ENCODE measurements at places on chromosomes 1 and 21. TPM values are rescaled to one million over a fixed set of nuclear protein-coding genes. Genes with fewer than 3 reads are reported as not detected.

Gene RNF186
- total RNA-seq: not detected

GRCh38 chr1:228161866-228162265 is 3.7 kb upstream of the IBA57 start:
- DNase-seq: no peak

Gene SERTAD4
- total RNA-seq: not detected

DNA sequence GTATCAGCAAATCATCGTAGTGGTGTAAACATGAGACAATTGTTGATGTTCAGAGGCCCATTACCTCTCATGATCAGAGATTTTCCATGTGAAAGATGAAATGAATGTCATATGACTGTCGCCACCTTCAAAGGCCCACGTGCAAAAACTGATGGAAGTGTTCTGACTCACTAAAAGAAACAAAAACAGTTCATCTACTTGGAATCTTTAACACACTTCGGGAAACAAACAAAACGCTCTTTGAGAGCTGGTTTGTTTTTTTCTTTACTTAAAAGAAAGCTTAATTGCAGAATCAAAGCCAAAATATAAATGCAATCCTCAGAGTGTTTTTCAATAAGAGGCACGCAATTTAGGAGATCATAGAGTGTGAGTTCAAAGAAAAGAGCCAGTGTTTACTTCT is 100.8 kb downstream of the PLPPR4 start:
- DNase-seq: no peak

DNA sequence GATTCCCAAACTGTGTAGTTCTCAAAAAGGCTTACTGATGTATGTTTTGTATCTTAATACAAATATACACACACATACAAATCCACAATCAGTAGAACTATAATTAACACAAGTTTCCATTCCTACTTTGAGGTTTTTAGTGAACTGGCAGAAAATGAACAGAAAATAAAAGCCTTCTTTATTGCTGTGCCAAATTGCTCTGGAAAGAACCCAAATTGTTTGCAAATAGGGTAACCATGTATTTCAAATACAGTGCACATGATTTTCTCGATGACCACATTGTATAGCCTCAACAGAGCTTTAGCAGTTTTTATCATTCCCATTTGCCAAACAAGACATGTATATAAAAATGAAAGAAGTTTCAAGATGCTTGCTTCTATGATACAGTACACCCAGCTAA is 173.3 kb downstream of the COL24A1 start:
- no peak for DNase-seq

Gene GIPC2
- total RNA-seq: 0.38 TPM

DNA sequence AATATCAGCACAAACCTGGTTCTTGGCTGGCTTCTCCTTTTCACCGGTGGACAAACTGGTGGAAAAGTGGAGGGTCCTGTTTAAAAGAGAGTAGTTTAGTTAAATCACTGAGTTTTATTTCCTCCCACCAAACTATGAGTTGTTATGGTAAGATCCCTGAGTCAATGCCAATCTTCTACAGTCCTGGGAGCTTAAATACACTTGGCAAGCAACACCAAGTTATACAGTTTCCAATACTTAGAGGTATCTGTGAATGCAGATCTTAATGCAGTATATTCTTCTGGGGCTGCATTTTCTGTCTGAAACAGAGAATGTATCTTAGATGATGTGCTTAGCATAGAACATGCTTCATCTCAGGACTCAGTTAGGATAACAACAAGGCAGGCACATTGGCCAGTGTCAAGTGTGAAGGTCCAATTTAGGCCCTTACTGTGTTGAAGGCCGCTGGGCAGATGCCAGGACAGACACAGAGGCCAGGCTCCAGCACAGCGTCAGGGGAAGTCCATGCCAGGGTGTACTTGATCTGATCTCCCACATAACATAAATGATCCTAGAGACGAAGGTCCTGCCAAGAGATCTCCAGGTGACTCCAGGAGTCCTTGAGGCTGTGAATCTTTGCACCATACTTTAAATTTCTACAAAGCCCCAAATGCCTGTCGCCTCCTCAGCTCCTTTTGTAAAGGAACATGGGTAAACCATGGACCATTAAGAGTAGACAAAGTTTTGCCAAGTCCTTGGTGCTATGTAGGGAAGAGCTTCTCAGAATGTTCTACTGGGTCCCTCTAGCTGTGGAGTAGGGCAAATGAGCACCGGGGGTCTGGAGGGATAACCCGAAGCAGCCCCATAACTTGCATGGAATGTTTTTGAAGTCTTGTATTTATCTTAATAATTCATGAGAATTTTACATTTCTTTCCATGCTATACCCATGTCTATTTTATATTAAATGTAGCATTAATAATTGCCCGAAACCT is 76.8 kb downstream of the KCNJ15 start:
- no peak for DNase-seq

DNA sequence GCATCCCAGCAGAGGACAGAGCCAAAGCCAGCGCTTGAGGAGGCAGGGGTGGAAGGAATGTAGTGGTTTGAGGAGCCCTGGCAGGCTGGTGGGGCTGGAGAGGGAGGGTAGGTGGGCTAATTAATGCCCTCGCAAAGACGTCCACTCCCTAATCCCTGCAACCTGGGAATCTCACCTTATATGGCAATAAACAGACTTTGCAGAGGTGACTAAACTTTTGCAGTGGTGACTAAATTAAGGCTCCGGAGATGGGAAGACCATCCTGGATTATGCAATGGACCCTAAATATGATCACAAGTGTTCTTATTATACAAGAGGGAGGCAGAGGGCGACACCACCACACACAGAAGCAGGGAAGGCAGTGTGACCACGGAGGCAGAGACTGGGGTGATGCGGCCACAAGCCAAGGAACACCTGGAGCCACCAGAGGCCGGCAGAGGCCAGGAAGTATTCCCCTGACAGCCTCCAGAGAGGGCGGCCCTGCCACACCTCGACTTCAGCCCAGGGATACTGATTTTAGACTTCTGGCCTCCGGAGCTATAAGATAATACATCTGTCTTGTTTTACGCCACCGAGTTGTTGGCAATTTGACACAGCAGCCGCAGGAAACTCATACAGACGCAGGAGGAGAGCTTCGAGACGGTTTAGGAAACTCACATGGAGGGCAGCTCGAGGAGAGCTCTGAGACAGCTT is 23.1 kb upstream of the NPPB start:
- DNase-seq: no peak

DNA sequence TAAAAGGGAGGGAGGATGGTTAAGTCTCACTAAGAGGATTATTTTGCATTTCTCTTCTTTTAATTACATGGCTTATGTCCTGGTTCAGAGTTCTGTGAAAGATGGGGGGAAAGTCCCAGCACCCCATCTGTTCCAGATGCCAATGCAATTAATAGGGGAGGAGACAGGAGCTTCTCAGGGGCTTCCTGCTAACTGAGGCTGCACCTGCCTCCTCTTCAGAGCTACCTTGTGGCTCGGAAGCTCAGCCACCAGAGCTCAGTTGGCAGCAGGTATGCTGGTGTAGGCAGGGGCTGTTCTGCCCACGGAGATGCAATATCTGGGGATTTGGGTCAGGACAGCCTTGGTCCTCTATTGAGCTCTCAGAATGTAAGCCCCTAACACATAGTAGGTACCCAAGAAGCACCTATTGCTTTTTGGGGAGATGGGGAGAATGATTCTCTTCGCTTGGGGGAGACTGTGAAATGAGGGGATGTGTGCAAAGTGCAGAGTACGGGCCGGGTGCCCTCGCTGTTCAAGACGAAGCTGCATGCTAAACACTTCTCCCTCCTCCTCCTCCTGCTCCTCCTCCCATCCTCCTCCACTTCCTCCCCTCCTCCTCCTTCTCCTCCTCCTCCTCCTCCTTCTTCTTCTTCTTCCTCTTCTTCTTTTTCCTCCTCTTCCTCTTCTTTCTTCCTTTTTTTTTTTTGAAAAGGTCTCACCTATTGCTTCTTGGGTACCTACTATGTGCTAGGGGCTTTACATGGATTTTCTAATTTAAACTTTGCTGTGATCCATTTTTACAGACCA is 279.0 kb downstream of the PTPRU start:
- DNase-seq: peak; percentile 11

DNA sequence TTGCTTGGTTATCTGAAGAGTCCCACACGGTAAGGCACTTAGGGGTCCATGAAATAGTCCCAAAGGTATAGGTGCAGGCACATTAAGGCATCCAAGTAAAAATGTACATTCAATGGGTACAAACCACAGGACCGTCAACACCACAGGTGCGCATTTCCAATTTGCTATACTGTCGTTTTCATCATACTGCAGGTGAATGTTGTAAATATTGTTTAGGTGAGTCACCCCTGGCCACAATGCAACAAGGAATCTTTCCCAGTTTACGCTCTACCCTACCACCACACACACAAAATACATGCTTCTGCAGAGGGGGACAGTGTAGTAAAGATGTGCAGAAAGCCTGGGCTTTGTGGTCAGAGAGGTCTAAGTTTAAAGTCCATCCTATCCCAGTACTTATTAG is 13.7 kb downstream of the CADM3 start:
- no peak for DNase-seq

Gene KRTAP7-1
- not detected for total RNA-seq

Gene FCN3
- not detected for total RNA-seq

- no peak for DNase-seq
Measured at GRCh38 chr1:171421413-171422020, 63.8 kb upstream of the PRRC2C start.

DNA sequence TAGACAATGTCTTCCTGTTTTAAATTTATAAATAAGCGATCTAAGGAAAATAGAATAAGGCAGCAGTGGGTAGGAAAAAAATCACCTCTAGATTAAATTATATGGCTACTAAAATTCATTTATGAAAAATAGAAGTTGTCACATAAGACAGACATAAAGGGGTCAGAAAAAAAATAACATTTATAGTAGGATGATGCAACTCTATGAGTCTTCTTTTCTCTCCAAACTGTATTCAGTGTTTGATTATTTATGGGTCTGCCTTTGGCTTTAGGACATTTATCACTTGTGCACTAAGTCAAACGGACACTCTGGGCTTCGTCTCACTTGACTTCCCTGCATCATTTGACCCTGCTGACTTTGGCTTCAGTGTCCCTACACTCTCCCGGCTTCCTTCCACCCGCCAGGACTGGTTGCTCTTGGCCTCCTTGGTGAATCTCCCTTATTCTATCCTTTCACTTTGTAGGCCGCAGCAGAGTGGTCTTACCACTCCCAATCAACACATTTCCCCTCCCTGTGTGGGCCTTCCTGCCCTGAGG is 47.0 kb upstream of the DESI2 start:
- no peak for DNase-seq

Gene APOBEC4
- not detected for total RNA-seq

Gene MTARC2
- total RNA-seq: not detected

GRCh38 chr1:154316704-154317103 is 4.2 kb upstream of the AQP10 start:
- no peak for DNase-seq

Gene PLA2G2D
- not detected for total RNA-seq

Gene HMCN1
- total RNA-seq: 0.28 TPM

- no peak for DNase-seq
Measured at GRCh38 chr1:46134660-46135331, 2.4 kb upstream of the PIK3R3 start.

GRCh38 chr1:30422251-30422650 is 301.1 kb downstream of the MATN1 start:
- peak; percentile 37 for DNase-seq

GRCh38 chr1:118151312-118151937 is 33.6 kb downstream of the SPAG17 start:
- peak; percentile 48 for DNase-seq

- DNase-seq: no peak
Measured at GRCh38 chr1:209648931-209649776, 3.1 kb downstream of the LAMB3 start.

DNA sequence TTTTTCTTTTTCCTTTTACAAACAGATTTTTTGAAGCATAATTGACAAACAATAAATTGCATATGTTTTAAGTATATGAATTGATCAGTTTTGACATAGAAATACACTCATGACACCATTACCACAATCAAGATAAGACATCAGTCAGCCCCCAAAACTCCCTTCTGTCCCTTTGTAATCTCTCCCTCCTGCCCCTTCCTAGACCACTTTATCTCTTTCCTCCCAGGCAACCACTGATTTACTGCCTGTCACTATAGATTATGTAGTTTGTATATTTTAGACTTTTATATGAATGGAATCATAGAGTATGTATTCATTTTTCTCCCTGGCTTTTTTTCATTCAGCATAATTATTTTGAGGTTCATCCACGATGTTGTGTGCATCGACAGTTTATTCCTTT is 6.9 kb upstream of the SYT14 start:
- no peak for DNase-seq

DNA sequence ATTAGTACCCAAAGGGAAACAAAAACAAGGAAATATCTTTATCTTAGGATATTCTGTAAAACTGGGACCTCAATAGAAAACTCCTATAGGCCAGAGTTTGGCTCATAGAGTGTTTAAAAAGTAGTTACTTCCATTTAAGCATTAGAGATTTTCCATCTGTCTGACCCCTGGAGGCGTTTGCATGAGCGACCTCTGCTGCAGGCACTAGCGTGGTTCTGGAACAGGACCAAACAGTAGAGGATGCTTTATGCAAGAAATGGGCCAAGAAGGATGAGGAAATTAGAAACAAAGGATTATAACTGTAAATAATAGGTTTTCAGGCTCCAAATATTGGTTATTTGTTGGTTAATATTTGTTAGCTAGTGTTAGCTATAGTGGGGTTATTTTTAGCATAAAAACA is 5.7 kb downstream of the ZBTB40 start:
- DNase-seq: no peak

Gene PER3
- 4.1 TPM for total RNA-seq

GRCh38 chr1:163366555-163366954 is 44.8 kb downstream of the NUF2 start:
- DNase-seq: no peak

Gene PTPN22
- total RNA-seq: 133 TPM

DNA sequence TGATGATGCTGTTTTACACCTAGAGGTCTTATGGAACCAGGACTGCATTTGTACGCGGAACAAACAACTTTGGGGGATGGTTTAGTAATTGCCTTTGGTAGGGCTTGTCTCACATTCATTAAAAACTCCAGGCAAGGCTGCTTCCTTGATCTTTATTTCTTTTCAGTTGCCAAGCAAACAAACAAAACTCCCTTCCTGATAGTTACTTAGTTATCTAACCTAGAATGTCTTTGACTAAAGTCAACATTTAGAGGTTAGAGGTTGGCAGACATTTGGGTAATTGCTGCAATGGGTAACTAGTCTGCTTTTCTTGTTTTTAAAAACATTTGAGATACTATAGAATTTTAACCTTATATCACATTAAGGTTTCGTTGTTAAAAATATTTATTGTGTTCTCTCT is 500.9 kb upstream of the PTBP2 start:
- no peak for DNase-seq

- DNase-seq: no peak
Measured at GRCh38 chr1:31467005-31467674, 54.1 kb downstream of the SERINC2 start.

DNA sequence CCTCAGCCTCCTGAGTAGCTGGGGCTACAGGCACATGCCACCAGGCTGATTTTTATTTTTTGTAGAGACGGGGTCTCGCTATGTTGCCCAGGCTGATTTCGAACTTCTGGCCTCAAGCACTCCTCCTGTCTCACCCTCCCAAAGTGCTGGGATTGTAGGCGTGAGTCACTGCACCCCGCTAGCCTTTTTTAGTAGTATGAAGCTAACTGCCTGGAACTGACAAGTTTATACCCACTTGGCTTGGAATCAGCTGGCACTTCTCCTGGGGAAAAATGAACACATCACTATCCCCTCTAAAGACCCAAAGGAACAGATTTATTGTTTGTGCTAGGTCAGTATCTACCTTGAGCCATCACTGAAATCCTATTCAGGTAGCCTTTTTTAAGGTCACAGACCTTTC is 19.0 kb downstream of the TMEM63A start:
- DNase-seq: no peak
